ENCODE measurements at places on chromosomes 16 and 17.

DNA sequence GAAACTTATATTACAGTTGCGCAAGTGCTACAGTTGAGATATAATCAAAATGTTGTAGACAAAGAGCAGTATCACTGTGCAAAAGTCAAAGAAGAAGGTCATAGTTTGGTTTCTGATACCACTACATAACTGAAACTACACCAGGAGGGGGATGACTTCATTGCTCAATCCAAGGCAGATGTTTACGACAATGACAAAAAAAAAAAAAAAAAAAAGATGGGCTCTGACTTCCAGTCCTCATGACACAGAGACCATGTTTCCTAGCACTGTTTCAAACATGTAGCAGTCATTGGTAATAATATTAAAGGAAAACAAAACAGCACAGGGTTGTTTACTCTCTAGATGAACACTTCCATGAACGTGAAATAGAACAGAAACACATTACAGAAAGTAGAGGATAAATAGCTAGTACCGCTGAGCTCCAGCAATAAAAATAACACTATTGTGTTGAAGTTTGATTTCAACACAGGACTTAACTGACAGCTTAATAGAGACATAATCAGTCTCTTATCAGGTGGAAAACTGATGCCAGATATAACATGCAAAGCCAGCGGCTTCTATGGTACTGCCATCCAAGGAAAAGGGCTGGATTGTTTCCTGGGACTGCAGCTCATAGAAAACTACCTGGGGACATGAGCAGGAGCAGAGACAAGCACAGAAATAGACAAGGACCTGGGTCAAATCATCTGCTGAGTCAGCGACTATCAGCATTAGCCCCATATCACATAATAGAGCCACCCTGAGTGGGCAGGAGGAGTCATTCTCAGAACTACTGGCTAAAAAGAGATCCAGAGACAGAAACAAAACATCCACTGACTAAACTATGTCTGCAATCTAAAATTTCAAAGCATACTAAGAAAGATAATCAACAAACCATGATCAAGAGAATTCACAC is 463.6 kb upstream of the SOX9 start:
- DNase-seq: no peak

DNA sequence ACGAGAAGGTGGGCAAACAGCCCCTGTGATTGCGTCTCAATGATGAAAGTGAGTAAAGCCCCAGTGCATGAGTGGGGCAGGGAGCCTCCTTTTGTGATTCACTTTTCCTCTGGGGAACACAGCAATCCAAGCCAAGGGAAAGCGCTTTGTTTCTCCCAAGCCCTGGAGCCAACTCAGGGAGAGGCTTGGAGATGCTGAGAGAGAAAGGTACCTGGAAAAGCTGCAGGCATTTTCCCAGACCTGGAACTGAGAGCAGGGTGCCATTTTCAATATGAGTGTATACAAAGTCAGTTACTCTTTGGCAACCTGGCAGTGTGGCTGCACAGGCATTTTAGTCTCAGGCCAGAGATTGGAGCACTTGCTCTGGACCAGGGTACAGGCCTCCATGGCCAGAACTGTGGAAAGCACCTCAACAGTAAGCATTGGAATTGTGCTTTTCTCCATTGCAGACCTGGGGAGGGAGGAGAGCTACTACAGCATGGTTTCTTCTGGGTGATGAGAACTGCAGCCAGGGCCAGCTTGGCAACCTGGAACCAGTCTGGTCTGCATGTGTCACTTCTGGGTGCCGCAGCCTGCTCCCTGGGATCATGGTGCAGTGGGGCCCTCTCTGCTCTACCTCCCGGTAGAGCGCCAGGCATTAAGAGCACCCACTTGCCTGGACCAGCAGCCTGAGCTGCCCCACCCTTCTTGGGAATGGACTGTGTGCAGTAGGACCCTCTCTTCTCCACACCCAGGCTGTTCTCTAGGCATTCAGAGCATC is 89.0 kb upstream of the CDH5 start:
- DNase-seq: no peak

GRCh38 chr17:76947309-76947708 is 79.1 kb downstream of the MGAT5B start:
- DNase-seq: no peak

DNA sequence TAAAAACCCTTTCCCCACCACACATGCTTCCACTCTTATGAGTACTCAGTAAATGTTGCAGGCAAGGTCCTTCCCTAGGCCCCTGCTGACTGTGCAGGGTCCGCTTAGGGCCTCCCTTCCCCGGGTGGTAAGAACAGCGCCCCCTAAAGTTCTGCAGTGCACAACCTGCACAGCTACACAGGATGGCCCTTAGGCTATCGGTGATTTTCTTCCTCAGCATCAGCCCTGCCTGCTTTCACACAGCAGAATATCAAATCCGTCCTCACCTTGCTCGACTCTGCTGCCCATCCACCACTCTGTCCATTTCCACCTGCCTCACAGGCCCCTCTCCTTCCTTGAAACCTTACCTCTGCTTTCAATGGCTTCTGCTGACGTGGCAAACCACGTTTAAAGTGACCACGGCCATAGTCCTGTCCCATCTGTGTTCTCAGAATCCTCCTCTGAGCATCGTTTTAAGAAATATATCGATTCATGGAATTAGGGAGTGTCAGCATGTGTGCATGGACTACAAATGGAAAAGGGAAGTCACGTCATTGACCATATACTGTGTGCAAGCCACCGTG is 51.4 kb upstream of the TMEM132E start:
- DNase-seq: no peak

DNA sequence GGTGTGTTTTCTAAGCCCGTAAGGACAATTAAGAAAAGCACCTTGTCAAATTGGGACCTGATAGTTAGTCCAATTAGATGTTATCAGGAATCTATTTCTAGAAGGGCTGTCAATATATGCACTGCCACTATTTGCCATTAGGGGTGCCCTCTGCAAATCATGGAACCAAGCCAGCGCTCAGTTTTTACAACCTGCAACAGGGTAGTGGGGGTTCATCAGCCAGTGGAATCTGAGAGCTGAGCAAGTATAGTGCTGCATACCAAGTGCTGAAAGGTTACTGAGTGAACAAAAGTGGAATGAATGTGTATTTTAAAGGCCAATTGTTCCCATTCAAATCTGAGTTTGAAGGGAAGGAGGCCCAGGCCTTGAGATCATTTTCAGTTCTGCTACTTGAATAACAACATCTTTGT is 10.4 kb downstream of the PRR11 start:
- peak; percentile 53 for DNase-seq

- no peak for DNase-seq
These were observed 31.2 kb downstream of the CHD9 start for GRCh38 chr16:53085931-53086421.

- DNase-seq: no peak
These were observed 37.7 kb upstream of the SREBF1 start for GRCh38 chr17:17874478-17874877.

DNA sequence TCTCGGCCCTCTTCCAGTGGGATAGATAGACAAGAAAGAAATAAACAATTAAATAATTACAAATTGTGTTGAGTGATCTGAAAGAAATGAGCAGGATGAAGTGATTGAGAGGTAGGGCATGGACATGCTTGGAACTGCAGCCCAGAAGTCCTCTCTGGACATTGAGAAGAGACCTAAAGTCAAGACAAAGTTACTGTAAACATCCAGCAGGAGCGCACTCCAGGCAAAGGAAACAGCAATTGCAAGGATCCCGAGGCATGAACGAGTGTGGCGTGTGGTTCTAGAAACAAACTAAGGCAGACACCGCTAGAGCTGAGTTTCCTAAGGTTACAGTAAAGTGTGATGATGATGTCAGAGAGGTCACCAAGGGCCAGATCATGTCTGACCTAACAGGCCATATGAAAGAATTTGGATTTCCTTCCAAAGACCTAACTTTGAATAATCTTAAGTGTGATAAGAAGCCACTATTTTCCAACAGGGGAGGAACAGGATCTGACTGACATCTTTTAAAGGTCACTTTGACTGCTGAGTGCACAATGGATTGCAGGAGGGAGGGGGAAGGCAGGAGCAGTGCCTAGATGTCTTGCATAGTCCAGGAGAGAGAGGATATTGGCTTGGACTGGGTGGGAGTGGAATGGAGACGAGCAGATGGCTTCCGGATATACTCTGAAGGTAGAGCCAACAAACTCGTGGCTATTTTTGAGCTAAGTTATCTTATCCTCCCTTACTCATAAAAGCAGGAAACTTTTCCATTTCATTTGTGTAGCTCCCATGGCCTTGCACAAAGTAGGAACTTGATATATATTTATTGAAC is 19.0 kb downstream of the ABCC12 start:
- no peak for DNase-seq

DNA sequence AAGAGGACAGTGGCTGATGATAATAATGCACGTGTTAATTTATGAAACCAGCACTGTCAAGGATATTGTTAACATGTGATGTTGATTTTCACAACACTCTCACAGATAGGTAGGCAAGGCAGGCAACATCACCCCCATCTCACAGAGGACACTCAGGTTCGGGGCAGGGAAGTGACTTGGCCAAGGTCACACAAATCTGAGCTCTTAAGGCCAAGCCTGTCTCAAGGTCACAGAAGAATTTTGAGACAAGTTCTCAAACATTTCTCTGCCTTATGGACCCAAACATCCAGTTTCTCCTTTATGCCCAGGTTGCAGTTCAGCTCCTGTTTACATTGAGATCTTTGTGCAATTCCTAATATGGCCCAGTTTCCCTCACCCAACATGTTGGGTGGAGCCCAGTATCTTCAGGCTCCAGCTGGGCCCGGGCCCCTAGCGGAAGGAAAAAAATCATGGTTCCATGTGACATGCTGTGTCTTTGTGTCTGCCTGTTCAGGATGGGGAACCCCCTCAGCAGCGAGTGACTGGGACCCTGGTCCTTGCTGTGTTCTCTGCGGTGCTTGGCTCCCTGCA is 1.3 kb downstream of the SLC2A4 start:
- no peak for DNase-seq

- no peak for DNase-seq
These were observed 943 bp downstream of the DYNC1LI2 start for GRCh38 chr16:66750279-66751052.

DNA sequence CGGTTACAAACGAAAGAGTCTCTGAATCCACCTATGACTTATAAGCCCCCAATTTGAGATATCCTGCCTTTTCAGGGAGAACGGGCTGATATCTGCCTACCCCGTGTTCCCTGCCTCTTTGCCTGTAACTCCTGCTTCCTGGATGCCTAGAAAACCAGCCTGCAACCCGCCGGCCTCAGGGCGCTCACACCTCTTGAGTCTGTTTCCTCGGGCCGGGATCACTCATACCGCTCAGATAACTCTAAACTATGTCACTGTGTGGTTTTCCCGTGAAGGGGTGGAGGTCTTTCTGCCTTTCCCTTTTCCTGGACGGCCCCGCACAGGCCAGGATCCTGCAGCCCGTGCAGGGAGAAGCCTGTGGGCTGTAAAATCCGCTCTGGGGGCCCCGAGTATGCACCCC is 10.4 kb downstream of the RPUSD1 start:
- DNase-seq: no peak

GRCh38 chr16:49921791-49922456 is 66.0 kb upstream of the ZNF423 start:
- DNase-seq: no peak

DNA sequence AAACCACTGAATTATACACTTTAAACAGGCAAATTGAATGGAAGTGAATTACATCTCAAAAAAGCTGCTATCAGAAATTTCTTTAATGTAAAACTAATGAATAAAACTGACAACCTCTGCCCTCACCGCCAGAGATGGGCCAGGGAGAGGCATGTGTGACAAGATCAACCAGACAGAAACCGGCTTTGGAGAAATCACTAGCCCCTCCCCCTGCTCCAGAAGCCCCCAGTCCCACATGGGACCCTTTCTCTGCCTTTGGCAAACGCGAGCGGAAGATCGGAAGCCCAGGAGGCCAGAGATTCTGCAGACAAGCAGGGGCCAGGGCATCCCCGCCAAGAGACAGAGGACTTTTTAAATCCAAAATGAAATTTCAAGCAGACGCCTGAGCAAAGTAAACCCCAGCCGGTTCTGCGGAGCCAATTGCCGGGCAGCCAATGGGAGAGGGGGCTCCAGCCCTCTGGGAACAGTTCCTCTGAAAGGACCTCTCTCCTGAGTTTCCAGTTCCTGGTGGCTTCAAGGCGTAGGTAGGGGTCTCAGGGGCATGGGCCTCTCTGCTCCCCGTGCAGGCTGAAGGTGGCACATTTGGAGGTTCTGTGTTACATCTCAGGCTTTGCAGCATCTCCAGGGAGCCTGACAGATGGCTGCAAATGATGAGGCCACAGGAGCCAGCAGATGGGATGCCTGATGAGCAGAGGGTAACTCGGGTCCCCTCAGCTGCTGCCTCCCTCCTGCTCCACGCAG is 118.1 kb downstream of the GSG1L start:
- DNase-seq: no peak

GRCh38 chr17:60640503-60640902 is 37.1 kb upstream of the BCAS3 start:
- peak; percentile 19 for DNase-seq

GRCh38 chr17:78515480-78515879 is 61.7 kb downstream of the DNAH17 start:
- DNase-seq: no peak

GRCh38 chr17:78387977-78388941 is 9.8 kb downstream of the PGS1 start:
- peak; percentile 96 for DNase-seq

DNA sequence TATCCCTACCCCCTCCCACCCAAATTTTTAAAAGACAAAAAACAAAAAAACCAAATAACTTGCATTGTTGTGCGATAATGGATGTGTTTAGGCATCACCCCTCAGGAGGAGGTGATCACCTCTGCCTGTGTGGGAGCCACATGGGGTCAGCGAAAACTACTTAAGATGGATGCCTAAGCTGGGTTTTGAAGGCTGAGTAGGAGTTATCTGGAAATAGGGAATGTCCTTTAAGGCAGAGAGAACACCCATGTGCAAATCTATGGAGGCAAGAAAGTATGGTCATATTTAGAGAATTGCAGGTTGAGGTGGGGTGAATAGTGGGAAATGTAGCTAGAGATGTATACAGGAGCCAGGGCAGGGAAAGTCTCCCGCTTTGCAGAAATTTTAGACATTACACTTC is 5.6 kb upstream of the TACO1 start:
- DNase-seq: no peak

DNA sequence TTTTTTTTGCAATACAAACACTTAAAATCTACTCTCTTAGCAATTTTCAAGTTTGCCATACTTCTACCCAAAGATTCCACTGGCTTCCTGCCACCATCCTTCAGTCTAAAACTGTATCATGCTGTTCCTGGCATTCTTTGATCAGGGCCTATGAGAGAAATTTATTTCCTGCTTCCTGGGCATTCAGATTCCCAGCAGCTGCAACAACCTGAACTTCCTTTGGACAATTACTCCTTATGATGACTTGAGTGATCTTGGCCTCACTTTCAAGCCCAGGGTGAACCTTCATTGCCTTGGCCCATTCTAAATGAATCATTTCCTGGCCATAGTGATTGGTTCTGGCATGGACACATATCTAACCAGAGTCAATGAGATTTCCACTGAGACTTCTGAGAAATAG is 18.0 kb upstream of the MON1B start:
- DNase-seq: no peak

Measured in MV-4-11 (cell line).